ENCODE measurements at places on chromosomes 7 and 10.

- no peak for DNase-seq
Observed at GRCh38 chr10:100469756-100470155, 6.9 kb downstream of the WNT8B start.

DNA sequence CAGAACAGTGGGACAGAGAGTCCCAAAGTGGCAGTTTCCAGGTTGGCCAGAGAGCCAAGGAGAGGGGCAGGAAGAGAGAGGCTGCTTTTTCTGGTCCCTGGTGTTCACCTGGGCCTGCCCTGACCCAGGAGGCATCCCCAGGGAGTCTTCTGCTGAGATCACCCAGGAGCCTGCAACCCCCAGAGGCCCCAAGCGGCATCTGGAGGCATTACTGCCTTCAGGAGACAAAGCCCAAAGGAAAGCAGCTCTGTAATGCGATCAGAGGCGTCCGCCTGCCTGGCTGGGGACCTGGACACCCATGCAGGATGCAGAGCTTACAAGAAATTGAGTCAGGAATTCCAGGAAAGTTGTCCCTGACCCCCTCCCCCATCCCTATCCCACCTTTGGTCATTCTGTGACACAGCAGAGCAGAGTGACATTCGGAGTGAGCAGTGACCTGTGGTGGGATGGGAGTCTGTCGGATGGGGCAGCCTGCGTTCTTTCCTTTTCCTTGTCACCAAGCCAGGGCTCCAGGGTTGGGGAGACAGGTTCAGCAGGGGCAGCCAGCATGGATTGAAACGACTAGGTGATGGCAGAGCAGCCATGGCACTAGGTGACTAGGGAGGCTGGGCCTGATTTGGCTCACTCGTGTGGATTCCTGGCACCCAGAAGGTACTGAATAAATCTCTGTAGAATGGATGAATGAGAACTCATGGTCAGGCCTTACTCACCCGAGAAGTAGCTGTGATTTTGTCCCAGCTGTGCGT lies 10.4 kb downstream of the UNC5B start:
- no peak for DNase-seq

DNA sequence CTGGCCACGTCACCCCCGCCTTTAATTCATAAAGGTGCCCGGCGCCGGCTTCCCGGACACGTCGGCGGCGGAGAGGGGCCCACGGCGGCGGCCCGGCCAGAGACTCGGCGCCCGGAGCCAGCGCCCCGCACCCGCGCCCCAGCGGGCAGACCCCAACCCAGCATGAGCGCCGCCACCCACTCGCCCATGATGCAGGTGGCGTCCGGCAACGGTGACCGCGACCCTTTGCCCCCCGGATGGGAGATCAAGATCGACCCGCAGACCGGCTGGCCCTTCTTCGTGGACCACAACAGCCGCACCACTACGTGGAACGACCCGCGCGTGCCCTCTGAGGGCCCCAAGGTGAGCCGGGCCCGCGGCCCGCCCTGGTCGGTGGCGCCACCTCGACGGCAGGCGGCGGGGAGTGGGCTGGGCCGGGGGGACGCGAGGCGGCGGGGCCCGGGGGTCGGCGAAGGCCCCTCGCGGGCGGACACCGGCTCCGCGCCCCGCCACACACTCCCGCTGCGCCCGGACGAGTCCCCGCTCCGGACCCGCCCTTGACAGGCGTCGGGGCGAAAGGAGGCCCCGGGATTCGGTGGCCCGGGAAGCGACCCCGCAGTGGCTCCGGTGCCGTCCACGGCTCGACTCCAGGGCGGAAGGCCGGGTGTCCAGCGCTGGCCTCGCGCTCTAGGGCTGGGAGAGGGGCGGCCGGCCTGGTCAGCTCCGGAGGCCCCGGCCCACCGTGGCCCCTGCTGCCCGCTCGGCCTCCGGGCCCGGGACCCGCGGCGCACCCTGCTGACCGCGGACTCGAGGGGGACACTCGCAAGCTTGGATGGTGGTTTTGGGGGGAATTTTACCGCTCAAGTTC lies 557 bp downstream of the BAG3 start:
- no peak for DNase-seq

DNA sequence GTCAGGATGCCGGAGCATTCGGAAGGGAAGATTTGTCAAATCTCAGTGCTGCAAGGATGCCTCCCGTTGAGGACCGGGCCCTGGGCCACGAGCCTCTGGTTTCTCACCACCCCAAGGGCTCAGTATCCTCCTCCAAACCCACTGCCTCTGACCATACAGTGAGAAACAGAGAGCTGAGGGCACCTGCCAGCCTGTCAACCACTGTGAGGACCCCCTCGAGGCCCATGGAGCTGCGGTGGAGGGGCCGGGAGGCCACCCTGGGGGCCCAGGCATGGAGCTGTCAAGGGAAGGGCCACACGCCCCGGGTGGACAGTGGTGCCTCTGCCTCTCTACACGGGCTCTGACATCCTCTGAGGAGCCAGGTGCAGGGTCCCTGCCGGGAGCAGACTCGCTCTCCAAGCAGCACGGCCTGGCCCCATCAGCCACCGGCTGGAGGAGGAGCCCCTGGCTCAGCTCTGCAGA lies 248.0 kb upstream of the TCERG1L start:
- no peak for DNase-seq

GRCh38 chr7:148419856-148420832 lies 170.4 kb upstream of the C7orf33 start:
- no peak for DNase-seq

Measured in NCI-H2029 (cell line).